HAP-1 (cell line): ENCODE measurements at places on chromosomes 2 and 18.
A peak's percentile ranks its signal among the peaks of the same experiment; 100 is the strongest.

DNA sequence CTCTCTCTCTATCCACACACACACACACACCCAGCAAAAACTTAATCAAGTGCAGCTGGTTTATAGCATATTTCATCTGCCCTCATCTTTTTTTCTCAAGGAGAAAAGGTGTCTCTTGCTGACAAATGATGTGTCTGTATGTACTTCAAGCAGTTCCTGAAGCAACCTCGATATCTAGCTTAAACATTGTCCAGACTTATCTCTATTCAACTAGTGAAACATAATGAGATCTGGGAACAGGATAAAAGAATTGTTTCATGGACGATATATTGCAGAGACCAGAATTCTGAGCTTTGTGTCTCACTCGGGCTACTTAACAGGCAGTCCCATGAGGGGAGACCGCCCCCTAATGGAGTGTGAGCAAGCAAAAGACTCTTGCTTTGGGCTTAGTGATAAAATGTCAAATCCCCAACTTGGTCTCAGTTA lies 929.2 kb upstream of the SOX11 start:
- DNase-seq: no peak

DNA sequence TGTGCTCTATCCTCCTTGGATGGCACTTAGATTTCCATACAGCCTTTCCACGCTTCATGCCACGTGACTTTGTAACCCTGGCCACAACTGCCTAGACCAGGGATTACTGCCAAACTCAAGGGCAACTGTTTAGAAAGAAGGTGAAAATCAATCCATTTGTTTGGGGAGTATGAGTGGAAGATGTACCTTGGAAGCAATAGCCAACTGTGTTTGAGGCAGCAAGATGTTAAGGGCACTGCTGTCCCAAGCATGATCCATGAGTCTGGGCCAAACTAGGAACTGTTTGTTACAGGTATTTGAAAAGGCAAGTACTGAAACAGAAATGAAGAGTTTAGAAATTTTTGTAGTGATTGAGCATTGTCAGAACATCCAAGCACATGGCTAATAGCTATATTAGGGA lies 138.9 kb downstream of the CDC42EP3 start:
- no peak for DNase-seq

DNA sequence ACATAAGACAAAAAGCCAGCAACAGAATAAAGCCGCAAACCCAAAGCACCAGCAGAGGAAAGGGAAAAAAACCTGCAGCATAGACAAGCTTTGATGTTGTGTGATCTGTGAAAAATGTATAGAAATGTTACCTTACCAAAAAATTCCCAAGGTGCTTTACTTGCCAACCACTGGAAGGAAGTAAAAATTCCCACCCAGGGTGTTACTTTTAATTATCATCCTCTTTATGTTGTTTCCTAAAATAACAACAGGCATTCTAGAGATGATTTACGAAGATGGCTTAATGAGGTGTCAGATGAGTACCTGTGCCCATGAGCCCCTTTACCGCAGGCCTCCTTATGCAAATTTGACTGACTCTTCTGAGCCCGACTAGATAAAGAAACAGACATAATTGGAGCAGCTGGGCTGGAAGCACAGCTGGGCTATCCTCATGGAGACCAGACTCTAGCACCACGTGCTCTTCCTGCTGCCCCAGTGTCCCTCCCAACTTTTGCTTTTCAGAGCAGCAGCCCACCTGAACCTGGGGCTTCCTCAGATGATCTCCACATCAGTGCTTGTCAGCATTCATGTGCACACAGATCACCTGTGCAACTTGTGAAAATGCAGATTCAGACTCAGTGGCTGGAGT lies 41.5 kb downstream of the SRSF7 start:
- no peak for DNase-seq

DNA sequence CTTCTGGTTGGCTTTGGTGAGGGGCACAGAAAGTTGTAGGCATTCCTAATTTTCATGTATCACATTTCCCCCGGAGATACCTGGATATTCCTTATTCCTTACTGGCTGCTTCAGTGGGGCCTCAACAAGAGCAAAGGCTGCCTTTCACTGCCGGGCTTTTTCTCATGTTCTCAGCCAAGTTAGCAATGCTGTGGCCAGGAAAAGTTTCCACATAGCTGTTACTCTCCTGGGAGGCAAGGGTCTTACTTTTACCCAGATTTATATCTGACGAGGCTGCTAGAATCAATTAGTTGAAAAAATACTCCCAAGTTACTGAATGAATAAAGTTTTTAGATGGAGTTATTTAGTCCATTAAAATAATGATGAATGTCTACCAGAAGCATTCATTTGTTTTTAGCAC lies 230.5 kb downstream of the ZNF407 start:
- no peak for DNase-seq

DNA sequence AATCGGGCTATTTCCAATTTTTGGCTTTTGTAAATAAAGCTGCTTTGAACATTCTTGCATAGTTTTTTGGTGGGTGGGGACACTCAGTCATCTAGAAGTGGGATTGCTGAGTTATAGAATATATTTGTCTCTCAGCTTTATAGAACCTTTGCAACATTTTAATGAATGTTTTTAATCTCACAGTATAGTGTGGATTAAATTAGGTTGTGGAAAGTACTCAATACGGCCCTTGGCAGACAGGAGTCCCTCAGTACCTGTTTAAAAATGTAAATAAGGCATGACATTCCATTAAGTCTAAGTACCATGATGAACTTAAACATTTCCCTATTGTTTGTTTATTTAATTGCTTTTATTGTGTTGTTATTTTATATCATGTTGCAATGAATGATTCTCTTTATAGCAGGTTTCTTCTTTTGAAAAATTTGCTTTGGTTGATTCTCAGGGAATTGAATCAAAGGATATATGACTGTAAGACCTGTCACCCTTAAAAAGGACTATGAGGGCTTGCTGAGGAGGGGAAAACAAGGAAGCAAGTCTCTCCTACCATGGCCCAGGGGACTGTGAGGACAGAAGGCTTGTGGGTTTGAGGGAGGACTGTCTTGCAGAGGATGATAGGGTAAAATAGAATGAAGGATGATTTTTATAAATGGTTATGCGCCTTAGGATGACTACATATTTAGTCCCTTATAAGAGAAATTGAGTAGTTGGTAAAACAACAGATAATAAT lies 165.1 kb downstream of the RPIA start:
- DNase-seq: no peak

DNA sequence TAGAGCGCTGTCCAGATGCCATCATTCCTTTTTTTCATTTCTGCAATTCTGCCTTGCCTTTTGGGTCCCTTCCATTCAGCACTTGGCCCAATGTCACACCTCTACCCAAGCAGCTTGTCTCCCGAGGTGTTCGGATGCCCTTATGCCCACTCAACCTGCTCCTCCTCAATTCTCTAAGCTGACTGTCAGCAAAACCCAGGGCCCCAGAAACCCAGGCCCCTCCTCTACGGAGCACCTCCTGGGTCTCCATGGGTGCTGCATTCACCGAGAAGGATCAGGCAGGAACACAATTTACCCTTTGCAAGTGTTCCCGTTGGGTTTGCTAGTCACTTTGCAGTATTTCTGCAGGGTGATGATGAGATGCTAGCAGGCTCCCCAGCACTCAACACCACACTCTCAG lies 86.7 kb upstream of the RAB6C start:
- DNase-seq: no peak

- peak; percentile 24 for DNase-seq
Measured at GRCh38 chr2:206443735-206444527, 599 bp downstream of the ADAM23 start.

DNA sequence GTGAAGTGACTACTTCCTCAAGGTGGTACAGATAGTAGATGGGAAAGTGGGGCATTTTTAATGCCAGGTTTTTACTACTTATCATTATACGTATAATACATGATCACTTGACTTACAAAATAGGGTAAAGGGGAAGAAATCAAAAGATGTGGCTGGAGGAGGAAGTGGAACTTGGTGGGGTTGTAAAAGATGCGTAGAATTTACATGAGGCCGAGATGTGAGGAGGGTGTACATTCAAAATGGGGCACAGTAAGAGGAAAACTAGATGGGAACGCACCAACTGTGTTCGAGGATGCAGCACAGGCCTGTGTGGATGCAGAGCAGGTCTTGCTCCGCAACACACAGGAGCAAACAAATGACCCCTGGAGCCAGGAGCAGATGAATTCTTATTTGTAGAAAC lies 403.3 kb downstream of the TXNL1 start:
- no peak for DNase-seq

DNA sequence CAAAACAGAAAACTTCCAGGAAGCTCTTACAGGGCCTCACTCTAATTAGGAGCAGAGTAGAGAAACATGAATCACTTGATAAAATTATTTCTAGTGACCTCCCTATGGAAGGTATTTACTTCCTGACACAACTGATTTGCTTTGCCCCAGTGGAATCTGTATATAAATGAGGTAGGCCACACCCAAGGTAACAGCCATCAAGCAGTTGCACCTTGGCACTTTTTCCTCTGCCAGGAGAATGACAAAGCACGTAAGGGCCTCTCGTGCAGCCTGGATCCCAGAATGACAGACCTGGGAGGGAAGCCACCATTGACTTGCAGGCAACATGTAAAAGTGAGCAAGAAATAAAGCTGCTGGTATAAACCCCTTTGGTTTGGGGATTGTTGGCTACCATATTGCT lies 620.0 kb upstream of the SLC39A10 start:
- DNase-seq: no peak

DNA sequence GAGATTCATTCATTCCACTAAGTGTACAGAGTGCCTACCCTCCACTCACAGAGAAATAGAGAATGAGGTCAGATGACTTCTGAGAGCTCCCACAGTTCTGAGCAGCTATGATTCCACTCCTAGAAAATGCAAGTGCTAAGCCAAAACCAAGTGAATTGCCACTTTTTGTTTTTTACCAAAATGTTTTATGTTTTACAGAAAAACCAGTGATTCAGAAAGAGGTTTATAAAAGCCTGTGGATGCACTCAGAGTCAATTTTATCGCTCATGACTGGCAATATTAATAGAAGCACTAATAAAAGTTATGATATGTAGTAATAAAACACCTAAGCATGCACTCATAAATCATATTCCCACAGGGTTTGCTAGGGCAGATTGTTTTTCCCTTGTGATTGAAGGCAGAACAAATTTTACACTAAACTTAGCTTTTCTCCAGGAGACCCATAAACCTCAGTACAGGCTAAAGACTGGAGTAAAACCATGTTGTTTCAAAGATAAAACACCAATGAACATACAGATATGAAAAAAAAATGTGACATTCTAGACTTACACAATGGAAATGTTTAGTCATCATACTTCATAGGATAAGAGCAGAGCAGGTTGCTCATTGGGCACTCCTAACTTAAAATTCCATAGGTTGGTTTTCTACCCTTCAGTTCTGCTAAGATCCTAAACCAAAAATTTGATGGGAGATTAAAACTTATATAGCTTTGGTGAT lies 67.5 kb downstream of the PDK1 start:
- no peak for DNase-seq

DNA sequence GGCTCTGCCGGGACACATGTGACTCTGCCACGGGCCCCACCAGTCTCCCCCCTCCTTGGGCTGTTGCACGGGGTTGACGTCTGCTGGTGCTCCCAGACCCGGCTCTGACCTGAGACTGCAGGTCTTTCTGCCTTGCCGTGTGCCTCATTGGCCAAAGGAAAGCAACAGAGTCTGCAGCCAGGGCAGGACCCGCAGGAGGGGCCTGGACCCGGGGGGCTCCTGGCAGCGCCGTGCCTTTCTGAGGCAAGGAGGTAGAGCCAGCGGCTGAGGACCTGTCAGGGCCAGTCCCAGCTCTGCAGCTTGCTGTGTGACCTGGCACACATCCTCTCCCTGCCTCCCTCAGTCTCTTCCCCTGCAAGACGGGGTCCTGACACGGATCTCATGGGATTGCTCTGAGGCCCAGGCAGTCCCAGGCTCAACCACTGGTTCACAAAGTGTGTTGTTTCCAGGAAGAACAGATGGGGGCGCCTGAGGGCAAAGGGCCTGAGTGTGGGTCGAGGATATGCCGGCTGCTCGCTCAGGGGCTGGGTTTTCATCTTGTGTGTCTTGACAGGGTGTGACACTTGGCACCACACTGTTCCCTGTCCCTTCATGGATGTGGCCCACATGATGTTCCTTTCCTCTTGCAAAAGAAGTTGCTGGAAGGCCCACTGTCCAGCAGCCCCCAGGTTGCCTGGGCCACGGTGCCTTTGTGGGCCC lies 9.0 kb downstream of the CAPN10 start:
- DNase-seq: peak; percentile 72

- DNase-seq: no peak
Measured at GRCh38 chr18:59488899-59489298, 129.8 kb upstream of the LMAN1 start.
